ENCODE measurements at places on chromosomes 7 and 10.

GRCh38 chr7:27132214-27132613 is 1.7 kb upstream of the HOXA4 start:
- DNase-seq, result no peak

DNA sequence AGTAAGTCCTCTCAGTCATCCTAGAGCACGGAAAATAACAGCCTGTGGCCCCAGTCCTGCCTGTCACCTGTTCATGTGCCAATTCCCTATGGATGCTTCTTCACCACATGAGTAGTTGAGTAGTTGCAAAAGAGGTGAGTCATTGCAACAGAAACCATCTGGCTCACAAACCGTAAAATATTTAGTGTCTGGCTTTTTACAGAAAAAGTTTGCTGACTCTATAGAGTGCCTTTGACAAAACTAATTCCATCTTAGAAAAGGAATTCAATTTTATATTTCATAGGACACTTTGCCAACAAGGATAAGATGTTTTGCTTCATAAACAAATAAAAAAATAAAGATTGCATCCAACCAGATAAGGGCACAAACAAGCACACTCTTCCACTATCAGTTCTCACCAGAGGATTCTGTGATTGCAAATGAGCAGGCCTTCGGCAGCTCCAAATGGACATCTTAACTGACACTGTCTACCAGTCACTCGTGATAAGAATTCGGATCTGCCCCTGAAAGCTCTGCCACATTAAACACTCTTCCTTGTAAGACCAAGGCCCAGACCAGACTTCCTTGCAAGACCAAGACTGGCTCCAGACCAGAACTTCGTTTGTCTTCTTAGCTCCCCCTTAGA is 242.7 kb upstream of the SEMA3C start:
- peak; percentile 94 for DNase-seq

GRCh38 chr7:76044375-76044865 is 3.4 kb downstream of the STYXL1 start:
- no peak for DNase-seq

DNA sequence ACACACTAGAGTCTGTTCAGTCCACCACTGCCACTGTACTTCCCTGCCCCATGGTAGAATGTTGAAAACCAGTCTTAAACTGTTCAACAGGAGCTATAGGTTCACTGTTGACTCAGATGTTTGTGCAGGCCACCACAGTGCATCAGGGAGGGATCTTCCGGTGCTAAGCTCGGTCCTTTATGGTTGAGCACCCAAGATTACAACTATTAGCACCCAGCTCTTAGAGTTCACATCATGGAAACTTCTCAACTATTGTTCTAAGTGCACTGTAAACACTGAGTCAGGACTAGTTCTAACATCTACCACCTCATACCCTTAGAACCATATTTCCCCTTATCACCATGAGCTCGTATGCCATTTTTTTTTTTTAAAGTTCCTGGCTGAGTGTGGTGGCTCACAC is 97.1 kb upstream of the MXI1 start:
- no peak for DNase-seq

- DNase-seq, result no peak
These were observed 474.6 kb downstream of the GRM8 start for GRCh38 chr7:126778101-126778500.

DNA sequence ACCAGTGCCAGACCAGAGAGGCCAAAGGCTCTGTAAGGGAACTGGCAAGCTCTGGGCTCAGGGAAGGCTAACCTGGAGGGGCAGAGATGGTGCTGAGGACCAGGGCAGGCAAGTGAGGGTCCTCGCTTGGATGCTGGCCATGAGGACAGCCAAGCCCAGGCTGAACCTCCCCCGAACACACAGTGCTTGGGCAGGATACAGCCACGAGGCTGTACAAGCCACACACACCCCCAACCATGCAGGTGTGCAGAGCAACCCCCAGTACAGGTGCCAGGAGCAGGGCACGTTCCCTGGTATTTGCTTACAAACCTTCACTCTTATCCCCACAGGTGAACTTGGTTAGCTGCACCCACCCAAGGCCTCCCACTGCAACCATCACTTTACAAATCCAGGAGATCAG is 185.7 kb downstream of the GRID1 start:
- no peak for DNase-seq

GRCh38 chr10:4541292-4541691 is 284.7 kb upstream of the AKR1E2 start:
- DNase-seq, result peak; percentile 98

DNA sequence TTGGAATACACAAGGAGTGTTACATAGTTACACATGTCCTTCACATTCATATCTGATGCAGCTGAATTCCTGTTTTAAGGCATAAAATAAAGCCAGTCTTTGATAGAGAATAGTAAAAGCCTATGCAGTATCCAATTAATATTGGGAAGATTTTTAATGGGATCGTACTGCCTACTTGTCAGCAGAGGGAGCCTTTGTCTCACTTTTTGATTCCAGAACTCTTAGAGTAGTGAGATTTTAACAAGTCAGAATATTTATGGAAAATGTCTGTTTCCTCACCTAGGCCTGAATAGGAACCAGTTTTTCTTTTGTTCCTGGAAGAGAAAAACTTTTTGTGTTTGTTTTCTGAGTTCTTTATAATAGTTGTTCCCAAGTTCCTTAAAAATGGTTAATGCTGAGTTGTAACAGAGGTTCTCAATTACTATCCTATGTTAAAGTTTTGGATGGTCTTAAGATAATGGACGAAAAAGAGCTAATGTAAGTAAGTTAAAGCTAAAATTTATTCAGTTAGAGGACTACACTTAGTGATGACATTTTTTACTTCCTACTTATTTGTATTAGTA is 114.0 kb downstream of the BBS9 start:
- DNase-seq, result peak; percentile 60

- peak; percentile 89 for DNase-seq
These were observed 784.0 kb downstream of the SUGCT start for GRCh38 chr7:40918701-40919271.

DNA sequence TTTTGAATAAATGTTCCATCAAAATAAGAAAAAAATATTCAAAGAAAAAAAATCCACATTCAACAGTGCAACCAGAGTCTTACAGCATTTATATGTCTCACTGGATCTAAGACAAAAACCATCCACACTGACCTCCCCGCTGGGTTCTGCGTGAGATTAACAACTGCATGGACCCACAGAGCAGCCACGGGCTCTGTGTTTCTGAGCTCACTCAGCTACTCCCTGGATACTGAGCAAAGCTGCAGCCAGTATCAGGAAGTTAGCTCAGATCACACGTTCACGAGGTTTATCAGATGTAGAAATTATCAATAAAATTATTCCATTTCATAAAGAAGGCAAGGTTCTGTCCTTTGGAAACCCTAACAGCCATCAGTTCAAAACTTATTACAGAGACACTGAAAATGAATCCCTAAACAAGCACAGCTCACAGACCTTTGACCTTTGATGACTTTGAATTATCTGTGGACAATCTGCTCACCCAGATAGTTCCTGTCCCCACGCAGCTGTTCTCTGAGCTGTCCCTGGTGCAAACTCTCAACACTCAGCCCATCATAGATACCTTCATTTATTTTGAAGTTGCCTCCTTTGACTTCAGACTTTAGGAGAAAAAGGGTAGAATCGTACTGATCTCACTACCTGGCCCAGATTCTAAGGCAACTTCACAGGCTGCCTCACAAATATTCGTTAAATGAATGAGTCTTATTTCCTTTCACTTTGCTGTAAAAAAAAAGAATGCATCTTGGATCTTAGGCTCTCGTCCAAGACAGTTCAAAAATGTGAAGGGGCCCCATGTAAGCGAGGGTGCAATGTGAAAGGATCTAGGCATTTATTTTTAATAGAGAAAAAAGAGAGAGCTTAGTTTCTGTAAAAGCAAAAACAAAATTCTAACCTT is 67.7 kb upstream of the SVIL start:
- no peak for DNase-seq

GRCh38 chr10:11831520-11831951 is 8.4 kb downstream of the PROSER2 start:
- peak; percentile 49 for DNase-seq

DNA sequence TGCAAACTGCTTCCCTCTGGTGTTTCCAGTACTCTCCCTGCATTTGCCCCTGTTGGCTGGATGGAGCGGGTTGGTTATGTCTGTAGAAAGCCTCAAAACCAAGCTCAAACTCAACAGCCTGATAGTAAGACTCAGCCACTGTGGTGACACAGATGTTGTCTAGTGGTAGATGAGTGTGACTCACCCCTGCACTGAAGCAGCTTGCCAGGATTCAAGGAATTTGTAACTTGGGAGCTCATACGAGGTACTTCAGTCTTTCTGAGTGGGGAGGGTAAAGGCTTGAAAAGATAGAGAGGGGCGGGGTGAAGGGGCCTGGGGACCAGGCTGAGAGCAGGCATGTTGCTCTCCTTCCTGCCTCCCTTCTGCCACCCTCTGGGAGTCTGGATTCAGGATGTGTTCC is 22.9 kb upstream of the AQP1 start:
- DNase-seq, result peak; percentile 74

- DNase-seq, result peak; percentile 23
These were observed 11.5 kb upstream of the CC2D2B start for GRCh38 chr10:95896071-95896850.

DNA sequence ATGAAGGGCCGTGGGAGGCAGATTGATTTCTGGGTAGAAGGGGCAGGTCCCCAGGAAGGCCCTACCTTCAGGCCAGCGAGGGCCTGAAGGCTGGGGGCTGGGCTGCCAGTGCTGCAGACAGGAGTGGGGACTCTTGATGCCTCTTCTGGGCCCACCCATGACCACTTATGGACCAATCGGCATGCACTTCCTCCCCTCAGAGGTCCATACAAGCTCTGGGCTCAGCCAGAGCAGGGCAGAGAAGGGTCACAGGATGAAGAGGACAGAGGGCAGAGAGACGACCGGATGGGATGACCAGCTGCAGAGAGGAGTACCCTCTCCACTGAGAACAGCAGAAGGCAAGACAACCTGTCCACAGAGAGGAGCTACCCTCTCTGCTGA is 120.1 kb downstream of the DYNC2I1 start:
- DNase-seq, result no peak

- DNase-seq, result peak; percentile 72
These were observed 208.6 kb downstream of the ZNF365 start for GRCh38 chr10:62582804-62583208.

- peak; percentile 28 for DNase-seq
These were observed 1181.6 kb downstream of the DNAJB9 start for GRCh38 chr7:109751241-109751640.

- no peak for DNase-seq
These were observed 398.6 kb downstream of the ACTR3B start for GRCh38 chr7:153158149-153158548.

DNA sequence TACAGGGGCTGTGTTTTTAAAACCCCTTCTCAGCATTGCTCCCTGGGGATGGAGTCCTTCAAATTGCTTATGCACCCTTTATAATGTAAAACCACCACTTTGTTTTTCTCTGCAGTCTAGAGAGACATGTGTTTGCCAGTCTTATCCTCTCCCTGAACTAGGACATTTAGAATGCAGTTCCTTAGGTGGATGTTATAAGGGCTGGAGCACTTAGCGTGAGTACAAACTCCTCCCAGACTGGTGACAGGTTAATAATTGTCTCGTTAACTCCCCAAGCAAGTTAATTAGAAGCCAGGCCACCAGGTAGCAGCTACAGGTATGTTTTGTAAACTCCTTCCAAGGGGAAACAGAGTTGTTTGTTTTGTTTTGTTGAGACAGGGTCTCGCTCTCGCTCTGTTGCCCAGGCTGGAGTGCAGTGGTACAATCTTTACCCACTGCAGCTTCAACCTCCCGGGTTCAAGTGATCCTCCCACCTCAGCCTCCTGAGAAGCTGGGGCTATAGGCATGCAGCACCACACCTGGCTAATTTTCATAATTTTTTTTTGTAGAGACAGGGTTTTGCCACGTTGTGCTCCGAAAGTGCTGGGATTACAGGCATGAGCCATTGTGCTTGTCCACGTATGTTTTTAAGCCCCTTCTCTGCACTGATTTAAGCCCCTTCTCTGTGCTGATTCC is 100.2 kb downstream of the FAM107B start:
- no peak for DNase-seq

GRCh38 chr10:133318494-133319127 is 9.9 kb downstream of the ZNF511 start:
- DNase-seq, result peak; percentile 54

DNA sequence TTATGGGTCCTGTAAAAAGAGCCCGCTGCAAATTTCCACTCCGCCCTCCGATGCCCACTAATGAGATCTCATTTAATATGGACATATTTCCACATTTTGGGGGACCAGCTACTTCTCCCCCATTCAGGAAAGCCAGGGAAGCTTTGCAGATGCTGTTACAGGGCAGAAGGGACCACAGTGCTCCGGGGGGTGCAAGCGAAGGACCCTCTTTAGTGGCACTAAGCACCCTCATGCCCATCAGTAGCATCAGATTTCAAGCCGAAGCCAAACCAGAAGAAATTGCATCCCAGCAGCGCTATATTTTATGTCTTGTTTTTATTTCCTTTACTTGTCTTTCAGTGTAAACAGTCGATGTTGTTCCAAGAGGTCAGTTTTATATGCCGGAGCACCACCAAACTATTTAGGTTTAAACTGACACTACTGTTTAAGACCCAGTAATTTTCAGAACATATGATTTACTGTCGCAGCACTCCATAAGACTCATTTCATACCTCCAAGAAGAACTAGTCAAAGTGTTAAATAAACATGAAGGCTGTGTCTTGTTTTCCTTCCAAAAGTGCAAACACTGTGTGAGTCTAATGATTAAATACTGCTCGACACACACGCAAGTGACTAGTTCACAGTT is 122.2 kb upstream of the MGMT start:
- no peak for DNase-seq

DNA sequence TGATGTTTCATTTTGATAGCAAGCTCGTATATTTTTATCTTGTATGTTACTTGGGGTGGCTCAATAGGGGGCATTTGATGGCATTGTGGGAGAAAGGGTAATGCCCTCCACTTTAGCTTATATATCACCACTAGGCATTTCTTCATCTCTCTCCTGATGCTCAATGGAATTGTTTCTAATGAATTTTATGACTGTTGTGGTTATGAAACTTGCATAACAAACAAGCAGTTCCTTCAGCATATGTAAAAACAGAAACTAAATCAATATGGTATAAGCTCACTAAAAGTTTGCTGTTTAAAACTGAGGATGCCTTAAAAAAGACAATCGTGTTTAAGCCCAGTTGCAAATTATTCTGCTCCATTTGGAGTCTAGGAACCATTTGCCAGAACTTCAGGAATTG is 75.5 kb downstream of the CDK14 start:
- no peak for DNase-seq

GRCh38 chr7:5332579-5332978 is 49.8 kb downstream of the SLC29A4 start:
- DNase-seq, result no peak

- peak; percentile 36 for DNase-seq
These were observed 37.9 kb upstream of the RASGEF1A start for GRCh38 chr10:43304687-43305333.

DNA sequence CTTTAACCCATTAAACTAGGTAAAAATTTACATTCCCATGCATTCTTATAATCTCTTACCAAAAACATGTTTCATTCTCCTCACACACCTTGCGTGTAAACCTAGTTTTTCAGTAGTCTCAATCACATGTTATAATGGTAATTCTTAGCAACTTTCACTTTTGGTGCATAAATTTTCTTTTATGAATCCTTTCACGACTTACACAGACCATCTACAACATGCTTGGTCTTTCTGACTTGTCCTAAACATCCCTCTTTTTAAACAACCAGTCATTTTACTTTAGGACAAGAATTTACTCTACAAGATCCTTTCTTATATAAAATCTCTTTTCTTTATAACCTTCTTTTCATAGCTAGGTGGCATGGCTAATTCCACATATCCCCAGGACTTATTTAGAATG is 25.8 kb downstream of the FBXL13 start:
- DNase-seq, result no peak
